ENCODE measurements at places on chromosomes 6 and 20.

GRCh38 chr6:117397536-117398227 is 28.1 kb downstream of the ROS1 start:
- DNase-seq, result no peak

- DNase-seq, result no peak
Observed at GRCh38 chr6:166259296-166259977, 48.8 kb downstream of the PRR18 start.

- DNase-seq, result no peak
Observed at GRCh38 chr6:81450180-81450579, 302.3 kb downstream of the TENT5A start.

DNA sequence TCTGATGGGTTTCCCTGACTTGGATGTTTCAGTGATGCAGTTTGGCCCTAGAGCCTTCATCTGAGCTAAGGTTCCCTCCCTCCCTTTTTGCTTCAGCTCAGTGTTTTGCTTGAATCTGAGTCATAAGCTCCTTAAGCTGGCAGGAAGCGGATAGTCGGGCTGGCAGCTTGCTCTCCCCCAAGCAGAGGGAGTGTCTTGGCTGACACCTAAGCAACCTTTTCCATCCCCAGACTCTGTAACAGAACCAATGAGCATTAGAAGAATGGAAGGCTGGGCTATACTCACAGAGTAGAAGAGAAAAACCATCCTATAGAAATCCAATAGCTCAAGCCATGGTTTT is 98.3 kb downstream of the HAO1 start:
- no peak for DNase-seq

DNA sequence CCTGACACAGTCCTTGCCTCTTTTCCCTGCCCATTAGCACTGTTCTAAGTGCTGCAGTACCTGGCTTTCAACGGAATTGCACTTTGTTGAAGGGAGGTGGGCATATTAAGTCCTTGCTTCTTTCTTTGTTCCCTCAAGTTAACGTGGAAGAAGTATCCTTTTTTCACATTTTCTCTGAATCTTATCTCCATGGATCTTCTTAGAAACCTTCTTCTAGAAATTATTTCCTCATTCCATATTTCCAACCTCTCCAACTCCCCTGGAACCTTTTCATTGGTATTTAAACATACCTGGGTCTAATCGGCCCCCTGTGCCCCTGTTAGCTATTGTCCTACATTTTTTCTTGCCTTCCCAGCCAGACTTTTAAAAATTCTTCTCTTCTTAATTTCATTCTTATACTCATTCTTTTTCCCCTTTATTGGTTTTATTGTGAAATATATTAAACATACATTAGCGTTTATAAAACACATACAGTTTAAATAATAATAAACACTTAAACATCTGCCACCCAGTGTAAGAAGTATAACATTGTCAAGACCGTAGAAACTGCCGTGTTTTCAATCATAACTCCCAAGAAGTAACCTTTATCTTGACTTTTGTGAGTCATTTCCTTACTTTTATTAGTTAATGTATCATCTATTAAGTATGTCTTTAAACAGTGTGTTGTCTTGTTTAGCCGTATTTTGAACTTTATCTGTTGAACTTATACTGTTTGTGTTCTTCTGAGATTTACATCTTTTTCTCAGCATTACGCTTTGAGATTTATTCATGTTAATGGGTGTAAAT is 118.2 kb downstream of the CDKAL1 start:
- DNase-seq, result no peak

- DNase-seq, result no peak
Observed at GRCh38 chr20:62019881-62020492, 45.7 kb downstream of the TAF4 start.

GRCh38 chr6:113281014-113281413 is 576.1 kb upstream of the MARCKS start:
- DNase-seq, result no peak

DNA sequence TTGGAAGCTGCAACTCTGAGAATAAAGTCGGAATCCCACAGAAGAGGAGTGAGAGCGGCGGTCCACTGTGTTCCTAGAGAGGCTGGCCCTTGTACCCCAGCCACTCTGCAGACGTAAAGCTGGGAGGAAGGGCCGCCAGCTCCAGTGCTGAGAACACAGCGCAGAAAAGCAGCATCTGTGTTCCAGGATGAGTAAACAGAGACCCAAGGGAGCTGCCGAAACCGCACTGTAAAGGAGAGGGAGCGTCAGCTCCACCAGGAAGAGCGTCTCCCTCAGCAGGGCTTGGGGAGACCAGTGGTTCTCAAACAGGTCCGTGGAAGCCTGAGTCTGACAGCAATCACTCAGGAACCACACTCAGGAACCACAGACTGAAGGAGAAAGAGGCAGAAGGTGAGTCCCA is 134.0 kb downstream of the WDR27 start:
- no peak for DNase-seq

DNA sequence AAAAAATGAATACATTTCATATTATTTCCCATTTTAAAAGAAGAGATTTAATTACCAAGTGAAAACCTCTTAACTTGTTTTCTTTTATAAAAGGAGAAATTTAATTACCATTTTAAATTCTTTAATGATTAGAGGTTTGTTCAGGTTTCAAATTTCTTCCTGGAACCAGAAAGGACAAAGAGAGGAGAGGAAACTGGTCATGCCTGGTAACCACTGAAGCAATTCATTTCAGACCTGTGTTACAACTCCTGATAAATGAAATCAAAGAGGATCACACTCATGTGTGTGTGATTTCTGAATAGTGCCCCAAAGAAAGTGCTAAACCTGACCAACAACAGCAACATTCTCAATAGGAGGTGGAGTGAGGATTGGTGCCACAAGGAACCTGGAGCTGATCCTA is 12.6 kb upstream of the SLPI start:
- no peak for DNase-seq

DNA sequence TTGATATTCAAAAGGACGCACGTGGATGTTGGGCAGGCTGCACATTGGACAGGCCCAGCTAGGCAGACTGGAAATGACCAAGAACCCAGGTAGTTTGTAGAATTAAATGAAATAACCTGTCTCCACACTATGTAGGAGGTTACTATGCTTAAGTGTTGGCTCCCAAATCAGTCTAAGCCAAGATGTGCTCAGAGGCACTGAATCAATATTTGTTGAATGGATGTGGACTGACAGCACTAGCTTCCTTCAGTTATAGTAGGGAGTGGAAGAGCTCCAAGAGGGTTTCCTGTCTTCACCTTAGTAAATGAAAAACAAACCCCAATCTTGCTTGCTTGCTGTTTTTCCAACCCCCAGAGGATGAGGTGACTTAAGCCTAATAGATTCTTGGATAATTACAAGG is 180.5 kb downstream of the JARID2 start:
- DNase-seq, result no peak

- DNase-seq, result no peak
Observed at GRCh38 chr6:149248693-149249369, 68.7 kb upstream of the TAB2 start.

DNA sequence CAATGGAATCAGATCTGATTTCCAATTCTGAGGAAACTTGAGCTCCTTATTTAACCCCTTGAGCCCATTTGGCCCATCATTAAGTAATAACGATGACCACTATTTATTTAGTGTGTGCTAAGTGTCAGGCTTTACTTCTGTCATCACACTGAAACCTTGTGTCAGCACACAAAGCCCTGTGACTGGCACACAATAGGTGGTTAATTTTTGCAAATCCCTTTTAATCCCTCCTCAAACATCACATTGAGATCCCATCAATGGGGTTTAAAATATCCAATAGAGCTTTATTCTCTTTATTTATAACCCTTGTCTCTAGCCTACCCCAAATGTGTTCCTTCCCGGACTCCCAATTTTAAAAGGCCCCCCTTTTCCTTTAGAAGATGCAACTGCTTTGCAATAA is 656.8 kb upstream of the CHD6 start:
- DNase-seq, result no peak

DNA sequence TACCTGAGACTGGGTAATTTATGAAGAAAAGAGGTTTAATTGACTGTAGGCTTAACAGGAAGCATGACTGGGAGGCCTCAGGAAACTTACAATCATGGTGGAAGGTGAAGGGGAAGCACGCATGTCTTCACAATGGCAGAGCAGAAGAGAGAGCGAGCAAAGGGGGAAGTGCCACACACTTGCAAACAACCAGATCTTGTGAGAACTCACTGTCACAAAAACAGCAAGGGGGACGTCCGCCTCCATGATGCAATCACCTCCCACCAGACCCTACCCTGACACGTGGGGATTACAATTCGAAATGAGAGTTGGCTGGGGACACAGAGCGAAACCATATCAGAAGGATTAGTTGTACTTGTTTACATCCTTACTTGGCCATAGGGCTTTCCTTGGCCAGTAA is 49.7 kb downstream of the FIG4 start:
- no peak for DNase-seq

GRCh38 chr6:16089232-16090062 is 39.4 kb upstream of the MYLIP start:
- no peak for DNase-seq

DNA sequence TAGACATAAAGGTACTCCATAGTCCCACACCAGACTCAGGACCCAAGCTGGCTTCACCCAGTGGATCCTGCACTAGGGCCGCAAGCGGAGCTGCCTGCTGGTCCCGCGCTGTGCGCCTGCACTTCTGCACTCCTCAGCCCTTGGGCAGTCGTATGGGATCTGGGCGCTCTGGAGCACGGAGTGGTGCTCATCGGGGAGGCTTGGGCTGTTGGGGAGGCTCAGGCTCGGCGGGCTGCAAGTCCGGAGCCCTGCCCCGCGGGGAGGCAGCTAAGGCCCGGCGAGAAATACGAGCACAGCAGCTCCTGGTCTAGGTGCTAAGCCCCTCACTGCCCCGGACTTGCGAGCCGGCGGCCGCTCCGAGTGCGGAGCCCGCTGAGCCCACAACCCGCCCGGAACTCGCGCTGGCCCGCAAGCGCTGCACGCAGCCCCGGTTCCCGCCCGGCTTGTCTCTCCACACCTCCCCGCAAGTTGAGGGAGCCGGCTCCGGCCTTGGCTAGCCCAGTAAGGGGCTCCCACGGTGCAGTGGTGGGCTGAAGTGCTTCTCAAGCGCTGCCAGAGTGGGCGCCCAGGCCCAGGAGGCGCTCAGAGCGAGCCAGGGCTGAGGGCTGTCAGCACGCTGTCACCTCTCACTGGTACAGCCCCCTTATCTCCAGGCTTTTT is 33.4 kb upstream of the GCNT2 start:
- DNase-seq, result no peak

- DNase-seq, result no peak
Observed at GRCh38 chr6:53795702-53796450, 1.1 kb downstream of the LRRC1 start.

DNA sequence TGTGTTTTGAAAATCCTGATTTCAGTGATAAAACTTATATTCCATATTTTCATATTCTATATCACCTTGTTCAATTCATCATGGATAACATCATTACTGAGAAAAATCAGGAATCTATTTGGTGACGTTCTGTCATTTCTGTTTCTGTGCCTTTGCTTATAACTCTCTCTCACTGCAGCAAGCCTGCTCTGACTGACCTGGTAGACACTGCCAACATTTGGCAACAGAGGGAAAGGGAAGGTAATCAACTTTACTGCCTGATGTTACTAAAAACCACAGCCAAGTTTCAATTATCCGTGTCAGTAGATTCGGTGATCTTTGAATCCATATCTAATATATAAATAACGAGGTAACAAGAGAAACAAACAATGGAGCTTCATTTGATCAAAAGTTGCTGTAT is 501.9 kb downstream of the LMBRD1 start:
- DNase-seq, result no peak

- DNase-seq, result no peak
Observed at GRCh38 chr6:23417133-23417532, 708.9 kb upstream of the NRSN1 start.

DNA sequence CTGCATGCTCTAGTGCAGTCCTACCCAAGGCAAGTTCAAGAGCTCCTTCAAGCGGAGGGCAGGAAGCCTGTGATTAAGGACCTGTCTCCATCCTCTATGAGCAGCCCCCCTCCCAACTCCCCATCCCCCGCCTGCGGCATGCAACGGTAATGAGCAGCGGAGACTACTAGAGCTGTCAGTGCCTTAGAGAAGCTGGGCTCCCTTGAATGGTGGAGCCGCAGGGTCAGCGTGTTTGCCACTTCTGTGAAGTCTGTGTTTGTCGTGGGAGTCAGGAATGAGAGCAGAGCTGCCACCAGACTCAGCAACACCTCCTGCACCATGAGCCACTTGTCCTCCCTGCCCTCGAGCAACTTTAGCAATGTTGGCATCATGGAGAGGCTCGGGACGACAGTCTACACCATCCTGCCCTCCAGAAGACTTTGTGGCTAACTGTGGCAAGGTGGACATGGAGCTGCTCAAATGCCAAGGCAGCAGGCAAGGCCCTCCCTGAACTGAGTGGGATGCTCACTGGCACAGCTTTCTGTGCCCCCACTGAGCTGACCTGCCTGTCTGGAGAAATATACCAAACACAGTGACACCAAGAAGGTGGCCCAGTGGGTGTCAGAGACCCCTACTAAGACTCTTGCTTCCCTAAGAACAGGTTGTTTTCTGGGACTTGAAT is 23.8 kb upstream of the SYNDIG1 start:
- no peak for DNase-seq

DNA sequence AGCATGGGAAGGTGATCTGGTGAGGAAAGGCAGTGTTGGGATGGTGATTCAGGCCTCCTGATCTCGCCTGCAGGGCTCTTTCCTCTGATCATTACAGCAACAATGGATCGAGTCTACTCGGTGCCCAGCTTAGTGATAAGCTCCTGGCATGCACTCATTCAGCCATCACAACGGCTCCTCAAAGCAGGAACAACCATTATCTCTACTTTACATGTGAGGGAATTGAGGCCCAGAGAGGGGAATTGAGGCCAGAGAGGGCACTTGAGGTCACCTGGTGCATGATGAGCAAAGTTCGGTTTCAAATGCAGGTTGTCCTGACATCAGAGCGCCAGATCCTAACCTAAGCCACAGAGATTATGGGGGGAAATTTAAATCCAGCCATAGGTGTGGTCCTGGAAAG is 42.0 kb upstream of the BPIFA2 start:
- DNase-seq, result no peak

DNA sequence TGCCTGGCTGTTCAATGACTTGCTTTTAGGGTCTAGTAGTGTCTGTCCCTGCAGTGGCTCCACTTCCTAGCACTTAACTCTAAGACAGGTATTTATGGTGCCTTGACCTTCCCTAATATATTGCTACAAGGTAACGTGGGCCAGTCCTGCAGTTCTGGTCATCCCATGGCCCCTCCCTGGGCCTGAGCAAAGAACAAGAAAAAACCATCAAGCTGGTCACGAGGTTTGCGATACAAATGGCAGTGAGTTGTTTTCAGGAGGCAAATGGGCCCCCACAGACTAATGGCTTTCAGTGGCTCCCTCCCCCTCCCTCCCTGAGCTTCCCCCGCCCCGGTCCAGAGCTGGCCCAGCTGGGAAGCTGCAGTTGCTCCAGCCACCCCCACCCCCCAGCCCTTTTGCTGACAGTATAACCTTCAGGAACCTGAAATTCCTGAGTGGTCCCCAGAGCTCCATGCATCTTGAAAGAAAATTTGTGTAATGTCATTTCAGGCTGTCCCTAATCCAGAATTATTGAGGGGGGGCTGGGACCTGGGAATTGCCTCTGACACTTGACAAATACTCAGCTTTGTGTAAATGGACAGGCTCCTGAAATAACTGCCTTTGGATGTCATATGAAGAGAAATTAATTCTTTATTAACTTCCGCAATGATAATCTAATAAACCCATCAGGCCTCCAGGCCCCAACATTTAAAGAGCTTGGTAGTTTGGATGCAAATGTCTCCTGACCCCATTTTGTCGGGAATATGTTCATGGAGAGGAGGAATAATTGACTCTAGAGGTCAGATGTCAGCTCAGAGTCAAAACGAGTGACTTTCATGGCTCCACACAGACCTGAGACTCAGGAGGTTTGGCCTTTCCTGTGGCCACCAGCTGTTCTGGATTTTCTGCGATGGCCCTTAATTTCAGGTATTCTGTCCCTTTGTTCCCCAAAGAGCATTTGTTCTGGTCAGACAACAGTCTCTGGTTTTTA is 153.2 kb upstream of the TOP1 start:
- DNase-seq, result no peak

GRCh38 chr6:4489538-4489937 is 286.7 kb upstream of the CDYL start:
- DNase-seq, result no peak

Data from activated T-helper 1 cell treated with anti-CD3 and anti-CD28 coated beads, Interleukin-2, amount 50 U/mL, for 16 hours (primary cell).